ENCODE measurements at places on chromosomes 7 and 10.

DNA sequence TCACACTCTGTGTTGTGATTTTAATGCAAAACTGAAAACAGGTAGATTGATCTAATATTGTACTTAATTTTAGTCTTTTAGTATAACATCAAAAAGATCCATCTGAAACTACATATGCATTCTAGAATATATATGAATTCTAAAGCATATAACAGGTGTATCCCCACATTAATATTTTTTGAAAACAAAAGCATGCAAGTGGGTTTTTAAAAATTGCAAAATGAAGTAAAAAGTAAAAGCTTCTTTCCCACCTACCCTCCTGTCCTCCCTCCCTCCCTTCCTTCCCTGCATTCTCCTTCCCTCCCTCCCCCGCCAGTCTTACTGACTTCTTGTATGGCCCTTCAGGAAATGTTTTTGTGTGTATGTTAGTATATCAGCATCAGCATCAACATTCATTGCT, 14.6 kb upstream of the STMP1 start:
- no peak for DNase-seq

DNA sequence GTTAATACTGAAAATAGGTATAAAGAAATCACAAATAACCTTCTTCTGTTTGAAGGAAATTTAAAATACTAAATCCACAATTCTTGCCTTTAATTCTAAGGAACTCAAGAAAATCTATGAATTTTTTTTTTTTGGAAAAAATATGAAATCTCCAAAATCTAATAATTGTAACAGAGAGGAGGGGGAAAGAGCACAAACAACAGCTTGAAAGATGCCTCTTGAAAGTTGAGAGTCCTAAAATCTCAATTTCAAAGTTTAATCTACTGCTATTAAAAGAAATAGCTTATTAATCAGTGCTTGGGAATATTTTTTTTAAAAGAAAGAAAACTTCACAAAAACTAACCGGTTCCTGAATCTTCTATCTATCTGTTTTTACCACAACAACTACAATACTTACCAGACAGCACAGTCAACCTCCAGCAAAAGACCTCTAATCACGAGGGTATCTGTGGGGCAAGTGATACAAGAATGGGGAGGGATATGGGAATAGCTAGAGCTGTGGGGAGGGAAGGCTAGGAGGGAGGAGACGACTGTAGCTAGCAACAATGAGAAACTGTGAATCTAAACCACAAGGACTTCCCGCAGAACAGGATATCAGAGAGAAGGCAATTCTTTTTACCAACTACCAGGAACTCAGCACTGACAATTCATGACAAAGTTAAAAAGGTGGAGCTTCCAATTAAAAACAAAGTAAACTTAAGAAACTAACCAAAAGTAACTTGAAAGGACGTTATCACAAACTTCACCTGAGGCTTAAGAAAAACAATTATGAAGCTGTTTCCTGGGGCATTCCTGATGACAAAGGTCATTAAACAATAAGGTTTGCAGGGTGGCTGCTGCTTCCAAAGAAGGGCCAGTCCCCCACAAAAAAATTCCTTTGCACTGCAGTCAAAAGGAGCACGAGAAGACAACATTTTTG, at the start of gene USP54:
Gene USP54 (minus strand): TSS at position 462 of the 919 bp plus-strand sequence. CDS start 15,684 bp downstream, outside the sequence.
- DNase-seq: no peak

GRCh38 chr7:123643495-123644441, 11.9 kb upstream of the LMOD2 start:
- DNase-seq: peak; percentile 67

GRCh38 chr10:81963606-81964005, 88.6 kb downstream of the NRG3 start:
- no peak for DNase-seq
